ENCODE measurements at places on chromosomes 6 and 20. TPM values are rescaled to one million over a fixed set of nuclear protein-coding genes. Genes with fewer than 3 reads are reported as not detected.

The DAAM2 gene
- 83.8 TPM for total RNA-seq

- no peak for DNase-seq
These were observed 563.0 kb upstream of the AGPAT4 start for GRCh38 chr6:161836643-161837448.

DNA sequence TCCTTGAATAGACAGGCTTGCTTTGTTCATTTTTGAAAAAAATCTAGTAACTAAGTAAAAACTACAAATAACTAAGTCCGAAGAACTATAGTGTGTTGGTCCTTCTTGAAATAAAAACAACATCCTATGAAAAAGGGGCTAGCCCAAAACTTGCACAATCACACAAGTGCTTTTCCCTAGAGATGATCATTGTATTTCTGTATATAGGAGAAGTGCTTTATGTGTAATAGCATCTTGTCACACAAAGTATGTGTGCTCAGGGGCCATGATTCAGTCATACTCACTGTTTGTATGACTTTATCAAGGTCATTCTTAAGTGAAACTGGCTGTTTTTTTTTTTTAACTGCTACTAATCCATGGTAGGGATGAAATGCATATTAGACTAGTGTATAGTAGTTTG lies 179.8 kb downstream of the DTNBP1 start:
- DNase-seq: no peak

DNA sequence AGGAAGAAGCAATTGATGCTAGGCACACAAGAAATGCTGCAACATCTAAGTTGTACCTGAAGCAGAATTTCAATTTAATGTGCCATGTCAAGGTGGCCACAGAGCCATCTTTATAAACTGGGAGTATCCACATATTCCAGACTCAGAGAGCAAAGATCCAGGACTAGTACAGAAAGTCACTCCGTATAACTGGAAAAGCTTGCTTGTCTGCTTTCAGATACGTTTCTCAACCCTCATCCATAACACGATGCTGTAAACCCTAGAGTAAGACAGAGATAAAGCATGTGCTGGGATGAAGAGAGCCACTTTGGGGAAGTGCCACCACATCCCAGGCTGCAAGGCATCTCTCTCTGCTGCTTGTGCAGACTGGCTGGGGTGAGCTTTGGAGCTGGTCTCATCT lies 134.7 kb downstream of the PACRG start:
- no peak for DNase-seq

GRCh38 chr6:21847711-21848480 lies 254.3 kb downstream of the SOX4 start:
- no peak for DNase-seq

All from mesenteric fat pad (tissue), 1 donor.